ENCODE measurements at places on chromosomes 2 and 18.

DNA sequence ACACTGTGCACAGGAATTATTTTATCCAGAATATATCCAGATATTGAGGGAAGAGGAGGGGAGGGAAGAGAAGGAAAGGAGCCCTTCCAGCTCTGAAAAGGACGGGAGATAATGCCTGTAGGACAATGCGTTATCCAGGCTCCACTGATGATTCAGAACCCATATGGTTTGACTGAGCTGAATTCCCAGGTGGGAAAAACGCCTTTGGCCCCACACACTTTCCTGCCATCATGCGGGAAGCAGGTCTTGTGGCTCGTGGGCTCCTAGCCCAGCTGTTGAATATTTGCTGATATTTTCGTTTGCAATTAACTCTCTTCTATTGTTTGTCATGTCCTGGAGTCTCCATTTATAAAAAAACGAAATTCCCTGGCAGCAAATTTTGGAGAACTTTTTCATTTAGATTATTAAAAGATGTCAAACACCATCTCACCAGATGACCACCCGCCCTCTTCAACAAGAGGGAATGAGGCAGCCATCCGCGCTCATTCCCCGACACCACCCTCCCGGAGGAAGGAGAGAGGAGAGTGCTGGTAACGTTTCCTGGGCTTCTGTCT lies 8.9 kb downstream of the COL6A3 start:
- no peak for DNase-seq

DNA sequence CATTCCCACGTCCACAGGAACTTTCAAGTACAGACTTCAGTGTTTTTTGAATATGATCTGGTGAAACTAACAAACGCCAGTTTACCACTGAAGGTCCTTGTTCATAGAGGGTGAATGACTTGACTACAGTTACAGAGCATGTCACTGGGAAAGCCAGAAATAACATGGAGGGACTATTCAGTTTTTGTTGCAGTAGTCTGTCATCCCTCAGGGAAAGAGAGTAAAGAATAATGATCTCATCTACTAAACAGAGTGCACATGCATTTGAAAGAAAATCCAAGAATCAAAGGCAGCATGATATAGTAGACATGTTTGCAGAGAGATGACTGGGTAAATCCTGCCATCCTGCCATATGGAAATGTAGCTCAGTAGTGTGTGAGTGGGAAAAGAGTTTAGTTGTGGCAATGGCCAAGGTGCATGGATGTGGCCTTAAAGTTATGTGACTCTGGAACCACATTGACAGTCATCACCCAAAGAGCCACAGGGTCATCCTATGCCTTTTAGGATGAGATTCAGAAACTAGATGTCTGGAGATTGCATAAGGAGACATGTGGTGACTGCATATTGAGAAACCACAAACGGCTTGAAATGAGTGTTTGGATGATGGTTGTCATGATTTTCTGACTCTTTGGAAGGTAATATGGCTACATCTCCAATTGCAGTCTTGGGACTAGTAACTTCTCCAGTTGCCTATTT lies 125.3 kb upstream of the ZEB2 start:
- DNase-seq: no peak

DNA sequence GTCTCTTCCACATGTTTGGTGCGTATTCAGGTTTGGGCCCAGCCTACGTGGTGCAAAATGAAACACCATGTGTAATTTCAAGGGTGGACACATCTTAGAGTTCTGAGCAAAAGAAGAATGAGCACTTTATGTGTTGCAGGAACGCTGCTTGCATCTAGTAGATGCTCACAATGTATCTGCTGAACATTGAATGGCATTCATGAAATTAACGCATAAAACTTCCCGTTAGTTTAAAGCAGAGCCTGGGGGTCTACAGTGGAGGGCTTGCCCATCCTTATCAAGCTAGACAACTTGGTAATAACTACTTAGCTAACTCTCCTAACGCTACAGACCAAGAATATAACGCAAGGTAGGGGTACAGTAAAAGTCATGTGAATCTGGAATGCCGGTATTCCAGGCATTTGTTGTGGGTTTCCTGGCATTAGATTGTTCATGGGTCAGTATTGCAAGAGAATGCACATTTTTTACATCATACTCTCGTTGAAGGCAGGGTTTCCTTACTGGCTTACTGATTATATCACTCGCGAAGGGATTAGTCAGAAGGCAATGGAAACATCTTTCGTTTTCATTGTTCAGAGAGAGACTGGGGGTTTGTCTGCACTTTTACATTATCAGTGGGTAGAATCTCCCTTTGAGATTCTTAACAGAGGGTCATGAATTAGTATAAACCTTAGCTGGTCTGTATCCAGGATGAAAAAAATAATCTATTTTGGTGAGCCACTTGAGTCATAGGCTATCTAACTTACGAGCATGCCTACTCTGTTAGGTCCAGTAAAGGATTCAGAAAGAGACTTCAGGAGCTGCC lies 229.5 kb upstream of the EPAS1 start:
- DNase-seq: no peak

GRCh38 chr2:132969371-132969985 lies 299.5 kb upstream of the LYPD1 start:
- no peak for DNase-seq

DNA sequence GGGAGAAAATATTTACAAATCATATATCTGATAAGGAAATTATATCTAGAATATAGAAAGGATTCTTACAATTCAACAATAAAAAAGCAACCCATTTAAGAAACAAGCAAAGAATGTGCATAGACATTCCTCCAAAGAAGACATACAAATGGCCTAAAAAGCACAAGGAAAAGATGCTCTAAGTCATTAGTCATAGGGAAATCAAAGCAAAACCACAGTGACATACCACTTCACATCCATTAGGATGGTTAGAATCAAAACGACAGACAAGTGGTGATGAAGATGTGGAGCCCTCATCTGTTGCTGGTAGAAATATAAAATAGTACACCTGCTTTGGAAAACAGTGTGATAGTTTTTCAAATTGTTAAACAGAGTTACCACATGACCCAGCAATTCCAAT lies 48.2 kb downstream of the MAPRE2 start:
- DNase-seq: no peak

- DNase-seq: no peak
These were observed 221.3 kb upstream of the TMEFF2 start for GRCh38 chr2:192416060-192416459.

GRCh38 chr18:26466026-26466425 lies 82.3 kb downstream of the KCTD1 start:
- no peak for DNase-seq

DNA sequence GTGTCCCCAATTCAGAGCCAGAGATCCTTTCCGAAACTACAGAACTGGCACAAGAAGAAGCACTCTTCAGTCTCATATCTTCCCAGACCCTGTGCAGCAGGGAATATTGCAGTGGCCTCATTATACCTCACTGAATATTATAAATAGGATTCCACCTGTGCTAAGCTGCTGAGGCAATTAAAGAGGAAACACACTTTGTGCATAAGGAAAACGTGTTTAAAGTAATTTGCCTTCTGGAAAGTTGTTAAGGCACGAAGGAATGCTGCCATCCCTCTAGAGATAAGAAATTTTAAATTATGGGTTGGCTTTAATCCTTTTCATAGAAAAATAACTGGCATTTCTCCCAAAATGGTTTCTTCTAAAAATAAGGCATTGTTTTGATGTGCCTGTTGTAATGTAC lies 233.3 kb downstream of the RAB3GAP1 start:
- DNase-seq: no peak

DNA sequence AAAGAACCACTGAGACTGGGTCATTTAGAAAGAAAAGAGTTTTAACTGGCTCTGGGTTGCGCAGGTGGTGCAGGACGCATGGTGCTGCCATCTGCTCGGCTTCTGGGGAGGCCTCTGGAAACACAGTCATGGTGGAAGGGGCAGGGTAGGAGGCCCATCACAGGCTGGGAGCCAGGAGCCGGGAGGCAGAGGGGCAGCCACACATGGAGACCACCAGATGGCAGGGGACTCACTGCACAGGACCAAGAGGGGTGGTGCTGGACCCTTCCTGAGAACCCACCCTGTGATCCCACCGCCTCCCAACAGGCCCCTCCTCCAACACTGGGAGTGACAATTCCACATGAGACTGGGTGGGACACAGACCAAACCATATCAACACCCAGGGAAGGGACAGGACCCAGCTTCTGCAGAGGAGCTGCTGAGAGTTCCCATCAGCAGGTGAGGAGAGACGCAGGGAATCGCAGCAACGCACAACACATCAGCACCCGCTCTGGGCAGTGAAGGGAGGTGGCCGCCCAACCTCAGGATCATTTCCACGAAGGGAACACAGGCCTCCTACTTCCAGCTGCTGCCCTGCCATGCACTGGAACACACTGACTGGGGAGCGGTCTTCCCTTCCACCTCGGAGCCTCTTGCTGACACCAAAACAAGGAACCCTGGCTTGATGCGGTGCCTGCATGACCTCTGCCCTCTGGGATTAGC lies 130.7 kb downstream of the TPO start:
- DNase-seq: no peak

DNA sequence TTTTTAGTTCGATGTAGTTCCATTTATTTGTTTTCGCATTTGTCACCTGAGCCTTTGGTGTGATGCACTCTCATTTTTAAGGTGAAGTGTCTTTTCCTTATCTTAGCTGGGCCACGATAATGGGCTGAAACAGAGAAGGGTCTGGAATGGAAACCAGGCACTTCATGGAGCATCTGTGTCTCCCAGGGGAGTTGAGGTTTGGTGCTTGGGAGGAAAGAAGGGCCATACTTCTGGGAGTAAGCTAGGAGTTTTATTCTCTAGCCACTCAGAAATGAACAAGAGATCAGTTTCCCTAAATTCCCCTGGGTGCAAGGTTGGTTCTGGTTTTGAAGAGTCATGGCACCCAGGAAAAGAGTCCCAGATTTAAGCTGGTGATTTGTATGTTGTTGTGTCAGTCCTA lies 179.4 kb upstream of the CXCR4 start:
- DNase-seq: no peak

DNA sequence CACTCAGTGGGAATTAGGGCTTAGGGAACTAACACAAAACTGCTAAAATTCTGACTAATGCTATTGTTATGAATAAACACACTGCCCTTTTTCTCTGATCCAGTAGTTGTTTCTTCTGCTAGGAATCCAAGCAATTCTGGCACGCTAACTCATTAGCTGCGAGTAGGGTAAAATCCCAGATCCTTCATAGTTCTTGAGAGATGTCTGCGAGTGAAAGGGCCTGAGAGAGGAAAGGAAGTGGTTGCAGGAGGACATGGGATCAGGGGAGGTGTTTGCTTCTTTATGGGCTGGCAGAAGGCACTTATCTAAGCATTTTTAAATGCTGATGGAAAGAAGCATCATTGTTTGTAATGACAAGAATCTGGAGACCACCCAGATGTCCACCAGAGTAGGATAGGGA lies 9.4 kb downstream of the MAP3K19 start:
- no peak for DNase-seq

DNA sequence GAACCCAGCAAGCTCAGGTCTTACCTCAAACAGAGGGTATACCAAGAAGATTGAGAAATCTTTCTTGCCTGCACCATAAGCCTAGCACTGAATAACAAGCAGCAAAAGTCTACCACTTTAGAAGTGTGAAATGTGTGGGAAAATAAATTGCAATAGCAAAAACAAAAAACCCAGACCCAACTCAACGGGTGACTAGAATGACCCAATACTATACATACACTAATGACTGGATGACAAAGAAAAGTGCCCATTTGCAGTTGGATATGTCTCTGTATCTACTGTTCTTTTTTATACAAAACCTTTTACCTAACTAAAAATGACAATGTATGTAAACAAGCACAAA lies 950.6 kb downstream of the TRIB2 start:
- DNase-seq: no peak

- no peak for DNase-seq
These were observed 31.2 kb upstream of the NTSR2 start for GRCh38 chr2:11701206-11701605.

- DNase-seq: peak; percentile 34
These were observed 15.1 kb downstream of the CLIP4 start for GRCh38 chr2:29130295-29130694.

DNA sequence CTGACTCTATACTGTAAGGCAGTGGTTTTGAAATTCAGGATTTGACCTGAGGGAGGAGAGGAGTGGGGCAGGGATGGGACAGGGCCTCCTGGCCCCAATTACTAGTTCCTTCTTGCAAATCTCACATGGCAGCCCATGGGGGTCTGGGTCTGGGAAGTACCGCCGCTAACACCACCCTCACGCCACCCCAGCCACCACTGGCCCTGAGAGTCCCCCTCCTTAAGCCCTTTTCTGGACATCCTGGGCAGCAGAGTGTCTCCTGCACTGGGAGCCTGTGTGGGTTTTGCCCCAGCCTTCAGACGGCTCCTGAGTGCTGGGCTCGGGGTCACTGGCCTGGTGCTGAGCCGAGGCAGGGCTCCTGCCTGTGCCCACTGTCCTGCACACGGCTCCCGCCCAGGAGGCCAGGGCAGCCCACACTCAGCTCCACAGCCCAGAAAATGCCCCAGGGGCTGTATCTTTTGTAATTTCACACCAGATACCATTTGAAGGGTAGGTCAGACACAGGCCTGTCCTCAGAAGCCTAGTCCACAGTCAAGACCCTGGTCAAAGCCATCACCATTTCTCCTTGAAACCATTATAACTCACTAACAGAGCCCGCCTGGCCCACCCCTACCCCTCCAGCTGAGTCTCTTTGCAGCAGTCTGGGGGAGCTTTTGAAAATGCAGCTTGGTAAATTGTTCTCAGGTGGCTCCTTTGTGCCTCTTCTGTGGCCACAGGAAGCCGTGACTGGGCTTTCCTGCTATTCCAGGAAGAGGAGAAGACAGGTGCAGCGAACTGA lies 55.1 kb downstream of the CYP27C1 start:
- DNase-seq: no peak

GRCh38 chr18:42486271-42486670 lies 531.2 kb downstream of the PIK3C3 start:
- DNase-seq: no peak

- no peak for DNase-seq
These were observed 161.2 kb downstream of the PTPRM start for GRCh38 chr18:7728297-7728696.

GRCh38 chr2:156322051-156322685 lies 10.4 kb downstream of the NR4A2 start:
- no peak for DNase-seq

GRCh38 chr2:174673440-174673839 lies 75.8 kb upstream of the WIPF1 start:
- DNase-seq: no peak

GRCh38 chr2:201432621-201433393 lies 18.5 kb downstream of the TRAK2 start:
- DNase-seq: no peak

GRCh38 chr2:225456619-225457260 lies 57.2 kb downstream of the NYAP2 start:
- no peak for DNase-seq

DNA sequence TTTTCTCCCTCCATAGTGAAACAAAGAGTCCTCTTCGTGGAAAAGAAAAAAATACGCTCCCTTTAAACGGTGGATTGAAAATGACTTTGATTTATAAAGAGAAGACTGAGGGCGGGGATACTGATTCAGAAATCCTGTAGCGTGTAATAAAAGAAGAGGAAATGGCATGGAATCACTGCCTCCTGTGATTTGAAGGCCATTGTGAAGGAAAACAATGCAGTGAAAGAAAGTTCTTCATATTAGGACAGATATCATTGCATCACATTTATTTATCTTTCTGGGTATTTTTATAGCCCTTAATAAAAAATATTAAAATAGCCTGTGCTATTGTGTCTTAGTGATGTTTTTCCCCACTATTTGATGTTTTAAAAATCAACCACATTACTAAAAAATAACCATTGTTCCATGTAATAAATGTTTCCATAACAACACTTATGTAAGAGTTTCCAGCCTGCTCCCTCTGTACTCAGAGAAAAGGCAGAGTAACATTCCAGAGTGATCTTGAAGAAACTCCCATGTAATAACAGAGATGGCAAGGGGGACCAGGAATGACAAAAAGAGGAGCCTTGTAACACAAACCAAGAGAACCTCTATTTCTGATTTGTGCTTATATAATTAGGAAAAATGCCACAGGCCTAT lies 8.0 kb downstream of the MRPL33 start:
- DNase-seq: no peak

All from activated CD4-positive, alpha-beta T cell treated with anti-CD3 and anti-CD28 coated beads, Interleukin-2, amount 50 U/mL, for 48 hours (primary cell).